ENCODE measurements at places on chromosomes 6 and 20.

DNA sequence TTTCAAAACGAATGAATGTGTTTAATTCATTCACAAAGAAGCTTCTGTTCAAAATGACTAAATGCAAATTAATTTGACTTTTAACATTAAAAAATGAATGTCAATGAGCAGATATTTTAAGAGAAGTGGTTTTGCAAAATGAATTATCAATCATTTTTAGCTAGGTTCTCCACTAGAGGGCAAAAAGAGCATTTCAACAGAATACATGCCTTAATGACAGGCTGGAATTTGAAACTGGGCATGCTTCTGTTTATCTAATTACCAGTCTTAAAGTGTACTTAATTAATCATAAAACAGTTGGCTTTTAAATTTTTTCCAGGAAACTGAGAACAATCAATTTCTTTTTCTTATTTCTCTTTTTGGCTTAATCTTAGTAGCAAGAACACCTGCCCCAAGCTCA, 63.8 kb upstream of the TINAG start:
- no peak for DNase-seq

GRCh38 chr20:917416-917815, 1.3 kb upstream of the ANGPT4 start:
- no peak for DNase-seq

- DNase-seq = no peak
These were observed 2.1 kb downstream of the RNASET2 start for GRCh38 chr6:166954118-166954713.

DNA sequence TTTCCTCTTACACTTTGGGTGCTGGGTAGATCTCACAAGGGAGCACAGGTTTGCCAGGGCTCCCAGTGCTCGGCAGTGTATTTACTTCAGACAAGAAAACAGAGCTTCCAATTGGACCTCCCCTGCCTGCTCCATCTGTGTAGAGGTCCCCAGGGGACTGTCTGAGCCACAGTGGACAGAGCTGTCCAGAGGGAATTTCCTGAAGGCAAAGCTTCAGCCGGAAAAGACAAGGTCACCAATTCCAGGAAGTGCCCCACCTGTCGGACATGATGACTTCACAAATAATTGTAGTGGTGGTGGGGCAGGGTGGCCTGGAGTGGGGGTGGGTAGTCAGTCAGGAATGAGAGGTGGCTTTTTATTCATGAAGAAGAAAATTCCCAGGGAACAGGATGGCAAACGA, 18.6 kb downstream of the ADGRF5 start:
- DNase-seq = no peak

DNA sequence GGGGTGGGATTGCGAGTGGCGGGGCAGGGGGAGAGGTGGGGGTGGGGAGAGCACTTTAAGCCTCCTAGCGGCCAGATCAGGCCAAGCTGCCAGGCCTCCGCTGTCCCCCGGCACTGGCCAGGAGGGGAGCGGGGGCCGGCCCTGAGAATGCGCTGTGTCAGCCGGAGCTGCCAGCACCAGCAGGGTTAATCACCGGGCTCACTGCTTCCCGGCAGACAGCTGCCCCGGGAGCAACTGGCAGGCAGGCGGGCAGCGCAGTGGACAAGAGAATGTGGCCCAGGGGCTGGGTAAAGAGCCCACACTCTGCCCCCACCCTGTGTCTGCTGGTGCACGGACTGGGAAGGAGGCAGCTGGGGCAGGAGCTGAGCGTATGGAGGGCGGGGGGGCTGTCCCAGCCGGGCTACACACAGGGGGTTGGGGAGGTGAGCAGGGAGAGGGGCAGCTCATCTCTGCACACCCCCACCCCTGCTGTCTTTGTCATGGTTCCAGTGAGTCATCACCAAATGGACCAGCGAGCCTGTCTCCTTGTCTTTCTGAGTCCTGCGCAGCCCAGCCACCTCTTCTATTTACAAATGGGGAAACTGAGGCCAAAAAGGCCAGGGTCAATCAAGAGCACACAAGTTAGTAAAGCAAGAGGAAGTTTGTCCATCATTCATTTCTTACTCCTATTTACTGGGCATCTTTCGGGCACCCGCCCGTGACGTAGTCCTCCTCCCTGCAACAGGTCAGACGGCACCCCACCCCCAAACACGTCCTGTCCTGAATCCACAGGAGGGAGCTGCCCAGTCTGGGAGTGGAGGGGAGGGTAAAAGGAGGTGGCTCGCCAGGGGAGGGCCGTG, 2.1 kb upstream of the LAMA5 start:
- DNase-seq = no peak

DNA sequence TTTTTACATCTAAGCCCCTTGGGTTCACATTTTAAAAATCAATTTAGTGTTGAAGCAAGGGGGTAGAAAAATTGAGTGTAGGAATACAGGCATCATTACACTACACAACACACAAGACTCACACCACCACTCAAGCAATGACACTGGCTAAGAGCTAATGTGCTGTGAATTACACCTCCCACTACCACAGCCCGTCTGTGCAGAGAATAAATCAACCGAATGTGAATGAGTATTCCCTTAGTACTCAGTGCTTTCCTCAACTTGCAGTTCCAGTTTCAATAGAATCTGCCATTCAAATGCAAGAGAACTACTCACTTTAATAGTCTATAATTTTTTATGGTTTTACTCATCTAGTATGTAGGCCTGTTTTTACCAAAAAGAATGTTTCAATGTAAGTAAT, 114.4 kb downstream of the PDSS2 start:
- DNase-seq = no peak

GRCh38 chr20:37273988-37274387, 12.4 kb upstream of the GHRH start:
- DNase-seq = no peak

- DNase-seq = no peak
These were observed 380.3 kb upstream of the AGPAT4 start for GRCh38 chr6:161654209-161654608.

GRCh38 chr6:101912311-101912710, 518.8 kb downstream of the GRIK2 start:
- no peak for DNase-seq

DNA sequence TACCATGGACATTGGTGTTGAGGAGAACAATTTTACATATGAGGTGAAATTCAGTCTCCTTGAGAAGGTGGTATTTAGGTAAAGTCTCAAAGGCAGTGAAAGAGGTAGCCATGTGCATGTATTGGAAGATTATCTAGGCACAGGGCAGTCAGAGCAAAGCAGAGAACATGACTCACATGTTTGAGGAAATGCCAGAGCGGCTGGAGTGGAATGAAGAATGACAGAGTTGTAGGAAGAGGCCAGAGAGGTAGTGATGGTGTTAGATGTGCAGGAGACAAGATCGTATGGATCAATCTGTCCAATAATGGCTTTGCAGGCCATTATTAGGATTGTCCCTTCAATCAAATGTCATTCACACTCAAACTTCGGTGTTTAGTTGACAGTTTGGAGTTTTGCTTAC, 449.4 kb upstream of the PTCHD4 start:
- DNase-seq = no peak

DNA sequence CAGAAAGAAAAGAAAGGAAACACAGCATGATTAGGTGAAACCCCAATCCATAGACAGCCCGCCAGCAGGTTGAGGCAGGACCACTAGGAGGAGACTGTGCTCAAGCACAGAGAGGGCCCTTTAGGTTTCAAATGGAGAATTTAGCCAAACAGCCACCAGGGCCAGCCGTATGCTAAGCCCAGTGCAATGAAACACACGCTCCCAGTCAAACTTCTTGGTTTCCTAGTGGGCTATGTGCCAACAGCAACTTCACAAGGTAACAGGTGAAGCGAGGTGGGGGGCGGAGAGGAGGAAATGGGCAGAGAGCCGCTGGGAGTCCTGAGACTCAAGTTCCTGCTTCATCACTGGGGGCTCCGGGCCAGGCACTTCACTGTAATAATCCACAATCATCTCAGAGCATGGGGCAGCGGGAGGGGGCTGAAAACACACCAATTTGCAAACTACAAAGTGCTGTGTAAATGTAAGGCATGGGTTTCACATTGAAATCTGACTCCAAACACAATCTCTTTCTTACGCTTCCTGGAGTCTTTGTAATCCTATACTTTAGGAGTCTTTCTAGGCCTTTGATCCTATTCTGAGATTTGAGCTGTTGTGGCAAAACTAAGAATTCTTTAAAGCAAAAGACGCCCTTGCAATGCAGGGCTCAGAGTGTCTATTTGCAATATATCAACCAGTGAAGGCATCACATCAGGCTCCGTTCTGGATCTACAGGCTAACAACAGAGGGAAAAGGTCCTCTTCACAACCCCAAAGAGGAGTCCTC, 117.3 kb downstream of the OPRM1 start:
- no peak for DNase-seq

DNA sequence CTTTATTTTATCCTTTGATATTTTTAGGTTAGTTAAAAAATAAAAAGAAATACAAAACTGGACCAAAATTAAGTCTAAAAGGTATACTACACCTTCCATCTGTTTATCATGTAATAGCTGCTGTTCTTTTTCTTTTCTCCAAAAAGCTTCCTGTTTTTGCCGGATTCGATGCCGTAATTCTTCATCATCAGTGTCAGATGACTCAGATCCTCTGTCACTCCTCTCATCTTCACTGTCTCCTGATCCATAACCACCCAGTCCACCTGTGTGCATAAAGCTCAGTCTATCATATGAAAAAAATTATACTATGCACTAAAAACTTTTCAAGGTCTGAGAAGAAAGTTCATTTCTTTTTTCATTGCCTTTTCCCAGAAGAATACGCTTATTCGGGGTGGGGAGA, 8.5 kb upstream of the COQ3 start:
- DNase-seq = no peak

DNA sequence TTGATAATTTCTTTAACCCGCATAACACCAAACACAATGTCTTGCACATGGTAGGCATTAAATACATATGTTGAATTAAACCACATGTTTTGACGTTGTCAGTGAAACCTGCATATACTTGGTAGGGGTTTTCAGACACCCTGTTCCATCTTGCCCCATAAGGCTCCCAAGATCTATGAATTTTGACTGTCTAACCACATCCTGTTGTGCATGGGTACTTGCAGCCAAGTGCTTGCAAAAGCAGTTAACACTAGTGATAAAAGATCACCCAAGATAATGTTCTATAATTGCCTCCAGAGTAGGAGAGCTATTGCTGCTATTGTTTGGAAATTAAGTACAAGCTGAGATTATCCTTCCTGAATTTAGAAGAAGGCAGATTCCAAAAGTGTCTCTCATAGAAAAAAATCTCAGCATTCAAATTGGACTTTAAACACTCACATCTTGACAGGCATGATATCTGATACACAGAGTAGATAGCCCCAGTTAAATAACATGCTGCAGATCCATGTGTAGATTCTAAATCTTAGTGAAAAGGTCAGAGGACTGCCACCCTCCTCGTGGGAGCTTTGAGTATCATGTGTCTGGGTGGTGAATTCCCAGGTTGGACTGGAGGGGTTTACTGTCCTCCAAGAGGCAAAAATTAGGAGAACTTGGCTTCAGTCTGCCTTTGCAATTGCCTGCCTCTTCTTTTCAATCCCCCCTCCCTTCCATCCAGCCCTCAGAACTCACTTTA, 25.8 kb upstream of the CCN6 start:
- no peak for DNase-seq

DNA sequence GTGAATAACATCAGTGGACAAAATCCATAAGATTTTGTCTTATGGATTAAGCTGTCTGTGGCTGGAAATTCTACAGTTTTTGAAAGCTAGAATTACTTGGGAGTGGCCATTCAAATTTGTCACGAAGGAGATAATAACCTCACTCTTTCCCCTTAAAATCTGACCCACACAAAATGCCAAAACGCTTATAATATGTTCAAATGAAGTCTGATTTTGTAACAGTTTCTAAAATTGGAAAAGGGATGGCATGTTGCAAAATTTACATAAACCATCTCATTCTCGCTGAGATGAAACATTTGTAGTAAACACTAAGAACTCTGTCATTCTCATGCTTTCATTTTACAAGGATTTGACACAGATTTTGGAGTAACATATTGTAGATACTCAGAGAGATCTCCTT, 112.7 kb downstream of the GJA1 start:
- DNase-seq = no peak

DNA sequence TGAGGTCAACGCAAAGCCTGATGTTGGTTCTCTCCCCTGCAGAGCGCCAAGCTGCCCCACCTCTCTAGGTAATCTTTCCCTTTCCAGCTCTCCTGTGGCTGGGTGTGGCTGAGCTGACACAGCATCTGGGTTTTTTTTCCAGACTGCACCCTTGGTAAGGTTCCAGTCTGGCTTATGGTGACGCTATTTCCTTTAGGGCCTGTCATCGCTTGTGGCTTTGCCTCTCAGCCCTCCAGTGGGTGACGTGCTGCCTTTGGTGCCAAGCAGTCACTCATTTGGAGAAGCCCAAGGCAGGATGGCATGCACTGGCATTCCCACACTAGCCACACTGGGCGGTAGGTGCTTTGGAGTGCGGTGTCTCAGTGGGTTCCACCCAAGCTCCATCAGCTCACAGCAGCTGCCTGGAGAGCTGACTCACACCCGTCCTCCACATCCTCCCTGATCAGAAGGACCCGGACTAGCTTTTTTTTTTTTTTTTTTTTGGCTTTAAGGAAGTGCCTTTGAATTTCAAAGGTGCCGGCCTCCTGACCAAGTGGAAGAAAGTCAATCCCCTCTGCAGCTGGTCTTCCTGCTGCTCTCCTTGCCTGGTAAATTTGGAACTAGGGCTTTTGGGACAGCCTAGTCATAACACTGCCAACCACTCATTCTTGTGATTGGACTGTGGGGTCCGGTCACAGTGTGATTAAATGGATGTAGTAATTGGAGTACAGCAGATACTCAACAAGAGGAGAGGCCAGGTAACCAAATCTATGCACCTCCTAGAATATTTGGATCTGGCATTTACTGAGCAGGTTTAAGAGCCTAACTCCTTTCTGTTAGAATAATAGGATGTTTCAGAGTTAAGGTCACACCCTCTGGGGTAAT, 153.6 kb downstream of the CD83 start:
- DNase-seq = no peak

DNA sequence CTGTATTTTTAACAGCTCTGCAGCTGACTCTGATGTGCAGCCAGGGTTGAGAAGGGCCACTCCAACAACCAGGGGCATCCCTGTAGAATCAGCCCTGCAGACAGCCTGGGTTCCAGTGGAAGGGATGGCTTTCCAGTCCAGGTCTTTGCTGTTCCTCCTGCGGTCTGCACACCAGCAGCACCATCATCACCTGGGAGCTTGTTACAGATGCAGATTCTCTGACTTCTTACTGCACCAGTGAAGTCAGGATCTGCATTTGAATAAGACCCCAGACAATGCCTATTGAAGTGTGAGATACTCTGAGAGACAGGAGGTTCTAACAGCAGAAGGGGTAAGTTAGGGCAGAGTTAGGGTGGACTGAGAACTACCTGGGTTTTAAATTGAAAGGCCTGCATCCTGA, 151.3 kb downstream of the F13A1 start:
- DNase-seq = no peak

GRCh38 chr6:40074306-40075055, 140.2 kb upstream of the MOCS1 start:
- no peak for DNase-seq
